ENCODE measurements at places on chromosomes 3 and 15.

GRCh38 chr3:138406606-138407005 lies 27.8 kb upstream of the ESYT3 start:
- no peak for DNase-seq

- DNase-seq: no peak
Observed at GRCh38 chr3:76551739-76552138, 488.2 kb upstream of the ROBO2 start.

DNA sequence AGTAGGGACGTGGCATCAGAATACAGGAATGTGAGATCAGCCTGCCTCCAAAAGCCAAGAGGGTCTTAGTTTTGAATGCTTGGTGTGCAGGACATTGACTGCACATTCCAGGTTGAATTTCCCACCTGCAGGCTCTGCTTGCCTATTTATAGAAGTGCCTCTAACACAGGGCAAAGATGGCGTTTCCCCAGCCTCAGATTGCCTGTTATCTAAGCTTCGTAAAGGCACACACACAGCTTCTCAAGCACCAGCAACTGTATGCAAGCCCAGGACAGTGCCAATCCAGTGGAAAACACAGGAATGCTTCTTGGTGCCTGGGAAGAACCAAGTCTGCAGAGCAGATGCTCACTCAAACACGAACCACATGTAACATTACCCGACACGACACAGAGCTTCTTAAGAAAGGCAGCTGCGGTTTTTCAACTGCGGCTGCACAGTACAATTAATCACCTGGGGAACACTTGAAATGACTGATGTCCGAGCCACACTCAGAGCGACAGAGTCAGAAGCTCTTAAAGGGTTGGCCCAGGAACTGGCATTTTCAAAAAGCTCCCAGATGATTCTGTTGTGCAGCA lies 90.0 kb upstream of the ANKRD34C start:
- no peak for DNase-seq

GRCh38 chr3:192840143-192840836 lies 77.4 kb downstream of the MB21D2 start:
- no peak for DNase-seq
